B cell (primary cell): ENCODE measurements at places on chromosomes 1 and 21.
A peak's percentile ranks its signal among the peaks of the same experiment; 100 is the strongest.

DNA sequence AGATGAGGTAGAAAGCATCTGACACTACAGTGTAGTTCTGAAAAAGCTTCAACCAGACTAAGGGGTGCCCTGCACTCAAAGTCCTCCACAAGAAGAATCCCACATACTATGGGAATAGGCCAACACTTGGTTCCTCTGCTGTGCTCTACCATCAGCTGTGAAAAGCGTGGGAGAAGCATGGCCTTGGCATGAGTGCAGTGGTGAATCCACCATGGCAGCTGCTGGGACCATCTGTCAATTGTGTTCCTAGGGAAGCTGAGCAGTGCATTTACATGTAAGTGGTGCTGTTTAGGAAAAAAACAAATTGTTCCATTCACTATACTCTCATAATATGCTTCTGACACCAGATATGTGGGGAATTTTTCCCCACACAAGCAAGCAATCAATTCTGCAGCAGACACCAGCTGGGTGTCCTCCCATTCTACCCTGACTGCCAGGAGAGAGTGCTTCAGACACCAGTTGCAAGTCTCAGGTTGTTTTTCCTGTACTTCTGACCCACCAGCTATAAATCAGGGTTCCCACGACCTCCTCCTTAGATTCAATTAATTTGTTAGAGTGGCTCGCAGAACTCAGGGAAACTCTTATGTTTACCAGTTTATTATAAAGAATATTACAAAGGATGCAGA is 230.8 kb upstream of the CHRM3 start:
- no peak for DNase-seq

GRCh38 chr1:170471398-170472053 is 60.4 kb upstream of the GORAB start:
- DNase-seq = no peak

- no peak for DNase-seq
These were observed 457.4 kb downstream of the SIPA1L2 start for GRCh38 chr1:232172563-232172962.

GRCh38 chr1:169484683-169485430 is 887 bp downstream of the SLC19A2 start:
- DNase-seq = peak; percentile 68

DNA sequence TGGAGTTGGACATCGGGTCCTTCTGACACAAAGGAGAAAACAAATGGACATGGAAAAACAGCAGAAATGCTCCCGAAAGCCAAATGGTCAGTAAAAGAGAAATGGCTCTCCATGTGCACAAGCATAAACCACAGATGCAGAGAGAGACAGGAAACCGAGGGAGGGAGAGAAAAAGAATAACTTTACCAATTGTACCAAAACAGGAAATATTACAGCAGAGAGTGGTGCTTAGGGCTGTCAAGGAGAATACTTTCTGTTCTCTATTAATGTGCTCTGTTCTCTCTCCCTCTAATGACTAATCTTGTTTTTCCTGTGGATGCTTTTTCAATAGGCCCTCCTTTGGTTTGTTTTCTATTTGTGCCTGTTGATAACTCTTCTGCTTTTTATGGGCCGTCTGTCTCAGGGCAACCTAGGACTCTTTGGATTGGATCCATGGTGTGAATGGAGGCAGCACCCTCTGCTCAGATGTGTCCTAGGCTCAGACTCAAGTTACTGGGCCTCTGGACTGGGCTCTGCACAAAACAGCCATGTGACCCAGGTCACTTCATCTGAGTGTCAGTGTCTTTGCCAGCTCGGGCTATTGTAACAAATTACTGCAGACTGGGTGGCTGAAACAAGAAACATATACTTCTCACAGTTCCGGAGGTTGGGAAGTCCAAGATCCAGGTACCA is 663.0 kb downstream of the NPHP4 start:
- no peak for DNase-seq

- DNase-seq = peak; percentile 54
These were observed at the start of gene PTCH2 for GRCh38 chr1:44842862-44843655. Gene PTCH2 (minus strand): TSS chr1:44843253. CDS start chr1:44842932, 321 bp downstream.

DNA sequence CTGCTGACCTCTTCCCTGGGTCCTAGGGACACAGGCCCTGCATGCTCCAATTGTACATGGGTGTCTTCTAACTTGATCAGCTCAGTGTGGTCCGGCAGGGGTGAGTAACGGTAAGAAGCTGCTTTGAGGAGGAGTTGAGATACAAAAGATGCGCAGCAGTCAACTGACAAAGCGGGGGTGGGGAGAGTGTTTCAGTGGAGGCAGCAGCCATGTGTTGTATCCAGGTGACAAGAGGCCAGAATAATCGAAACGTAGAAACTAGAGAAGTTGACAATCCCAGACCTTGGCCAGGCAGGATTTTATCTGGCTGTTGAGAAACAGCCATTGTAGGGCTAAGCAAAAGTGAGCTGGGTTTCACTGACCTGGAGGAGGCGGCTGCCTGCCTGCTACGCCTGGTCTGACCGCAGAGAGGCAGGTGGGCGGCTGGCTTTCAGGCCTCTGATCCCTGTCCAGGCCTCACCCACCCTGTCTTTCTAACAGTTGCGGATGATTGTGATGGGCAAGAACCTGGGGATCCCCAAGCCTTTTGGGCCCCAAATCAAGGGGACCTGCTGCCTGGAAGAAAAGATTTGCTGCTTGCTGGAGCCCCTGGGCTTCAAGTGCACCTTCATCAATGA is 28.8 kb downstream of the PADI6 start:
- no peak for DNase-seq

DNA sequence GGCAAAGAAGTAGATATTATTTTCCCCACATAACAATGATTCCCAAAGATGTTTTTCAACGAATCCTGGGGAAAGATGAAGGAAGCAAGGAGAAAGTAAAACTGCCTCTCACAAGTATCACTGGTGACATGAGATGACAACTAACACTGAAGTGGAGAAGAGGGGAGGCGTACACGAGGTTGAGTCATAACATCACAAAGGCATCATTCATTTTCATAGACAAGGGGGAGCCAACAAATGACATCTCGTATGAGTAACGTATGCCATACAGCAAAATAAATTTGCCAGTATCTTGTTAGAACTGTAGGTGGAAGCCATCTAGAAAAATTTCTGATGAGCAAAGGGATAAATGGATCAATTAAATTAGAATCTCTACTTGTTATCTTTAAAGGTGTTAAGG is 56.6 kb downstream of the ATP1B1 start:
- DNase-seq = no peak

- DNase-seq = no peak
These were observed 11.9 kb upstream of the RNPEP start for GRCh38 chr1:201970334-201971159.
